Natural killer cell treated with Interleukin-12 subunit alpha and Interleukin-12 subunit beta and Interleukin-15 and Interleukin-18, amount 100 ng/mL, for 72 hours (primary cell): ENCODE measurements at places on chromosomes 13 and 19. TPM values are rescaled to one million over a fixed set of nuclear protein-coding genes. Genes with fewer than 3 reads are reported as not detected.

Gene FCHO1
- 28.6 TPM for total RNA-seq

- peak; percentile 85 for DNase-seq
Observed at GRCh38 chr19:49142866-49143335, 12.3 kb downstream of the HRC start.

Gene C19orf33
- not detected for total RNA-seq

DNA sequence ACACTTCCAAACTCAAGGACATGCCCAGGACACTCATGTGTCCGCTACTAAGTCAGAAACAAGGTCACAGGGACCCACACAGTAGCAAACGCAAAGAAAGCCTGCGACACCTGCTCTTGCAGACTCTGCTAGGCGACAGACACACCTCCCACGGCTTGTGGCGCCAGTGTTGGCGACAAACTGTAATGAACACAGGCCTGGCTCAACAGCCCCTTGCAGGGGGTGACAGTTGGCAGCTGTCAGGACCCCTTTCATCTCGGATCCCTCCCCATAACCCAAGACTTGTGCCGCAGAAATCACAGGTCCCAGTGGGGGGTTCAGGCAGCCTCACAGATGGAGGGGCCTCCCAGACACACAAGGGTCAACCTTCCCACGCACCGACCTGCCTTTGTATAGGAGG lies 364 bp downstream of the CKM start:
- no peak for DNase-seq

- DNase-seq = no peak
Observed at GRCh38 chr19:5253406-5254110, 87.1 kb downstream of the PTPRS start.

Gene ADGRE3
- total RNA-seq = 0.45 TPM

DNA sequence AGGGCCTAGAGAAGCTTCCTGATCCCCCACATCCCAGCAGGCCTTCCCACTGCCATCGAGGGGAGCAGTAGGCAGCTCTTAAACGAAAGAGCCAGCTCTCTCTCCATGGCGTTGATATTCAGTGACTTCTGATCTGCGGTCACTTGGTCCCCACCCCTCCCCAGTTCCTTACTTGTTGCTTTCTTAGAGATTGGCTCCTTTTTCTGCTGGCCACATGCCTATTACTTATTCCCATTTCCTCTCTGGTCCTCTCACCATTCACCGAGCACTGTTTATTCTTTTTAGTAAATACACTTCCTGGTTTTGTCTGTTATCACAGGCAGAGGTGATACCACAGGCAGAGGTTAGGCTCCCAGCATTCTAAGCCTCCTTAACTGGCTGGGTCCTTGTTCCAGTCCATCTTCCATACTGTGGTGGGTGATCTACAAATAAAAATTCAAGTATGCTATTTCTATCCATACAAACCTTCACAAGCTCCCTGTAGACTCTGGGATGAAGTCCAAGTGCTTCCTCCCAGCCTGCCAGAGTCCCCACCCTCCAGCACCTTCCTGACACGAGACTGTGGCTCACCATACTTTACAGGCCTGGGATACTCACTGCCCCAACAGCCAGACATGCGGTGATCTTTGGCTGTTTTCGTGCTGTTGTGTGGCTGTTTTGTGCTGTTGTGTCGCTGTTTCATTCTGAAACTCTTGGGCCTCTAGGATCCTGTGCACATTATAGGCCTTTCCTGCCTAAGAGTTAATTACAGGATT lies 315.9 kb downstream of the ATP8A2 start:
- no peak for DNase-seq

DNA sequence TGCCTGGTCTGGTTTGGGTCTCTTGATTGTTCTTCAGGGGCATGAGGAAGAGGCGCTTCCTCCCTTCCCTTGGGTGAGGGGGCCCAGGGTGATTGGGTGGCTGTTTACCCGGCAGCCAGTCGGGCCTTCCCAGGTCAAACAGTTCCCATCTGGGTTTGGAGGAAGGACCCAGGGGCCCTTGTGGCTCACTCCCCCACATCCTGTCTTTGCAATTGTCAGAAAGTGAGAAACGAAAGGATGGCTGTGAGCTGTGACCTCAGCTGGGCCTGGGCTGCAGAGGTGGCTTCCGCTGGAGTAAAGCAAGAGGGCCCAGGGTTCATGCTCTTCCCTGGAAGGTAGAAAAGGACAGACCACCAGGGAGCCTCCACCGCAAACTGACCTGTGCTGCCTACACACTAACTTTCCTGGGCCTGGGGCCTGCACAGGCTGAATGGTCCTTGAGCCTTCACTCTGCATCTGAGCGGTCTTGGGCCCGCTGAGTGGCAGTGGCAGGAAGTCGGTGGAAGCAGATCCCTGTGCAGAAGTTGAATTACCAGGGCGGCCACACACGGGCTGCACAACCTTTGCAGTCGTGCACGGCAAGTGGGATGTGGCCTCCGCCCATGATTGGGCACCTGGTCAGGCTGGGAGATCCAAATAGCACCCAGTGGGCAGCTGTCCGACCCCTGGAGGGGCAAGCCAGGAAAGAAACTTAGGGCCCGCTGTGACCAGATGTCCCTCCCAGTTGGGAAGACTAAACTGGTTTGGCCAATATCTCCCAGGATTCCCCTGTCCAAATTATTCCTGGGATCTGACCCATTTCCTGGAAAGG lies 5.3 kb upstream of the CD79A start:
- DNase-seq = peak; percentile 85

- DNase-seq = no peak
Observed at GRCh38 chr19:45884682-45885555, 1.0 kb downstream of the IRF2BP1 start.

- DNase-seq = no peak
Observed at GRCh38 chr19:44723299-44723951, 24.5 kb downstream of the CEACAM16 start.

- no peak for DNase-seq
Observed at GRCh38 chr13:55761986-55762385, 1378.7 kb upstream of the PRR20A start.

DNA sequence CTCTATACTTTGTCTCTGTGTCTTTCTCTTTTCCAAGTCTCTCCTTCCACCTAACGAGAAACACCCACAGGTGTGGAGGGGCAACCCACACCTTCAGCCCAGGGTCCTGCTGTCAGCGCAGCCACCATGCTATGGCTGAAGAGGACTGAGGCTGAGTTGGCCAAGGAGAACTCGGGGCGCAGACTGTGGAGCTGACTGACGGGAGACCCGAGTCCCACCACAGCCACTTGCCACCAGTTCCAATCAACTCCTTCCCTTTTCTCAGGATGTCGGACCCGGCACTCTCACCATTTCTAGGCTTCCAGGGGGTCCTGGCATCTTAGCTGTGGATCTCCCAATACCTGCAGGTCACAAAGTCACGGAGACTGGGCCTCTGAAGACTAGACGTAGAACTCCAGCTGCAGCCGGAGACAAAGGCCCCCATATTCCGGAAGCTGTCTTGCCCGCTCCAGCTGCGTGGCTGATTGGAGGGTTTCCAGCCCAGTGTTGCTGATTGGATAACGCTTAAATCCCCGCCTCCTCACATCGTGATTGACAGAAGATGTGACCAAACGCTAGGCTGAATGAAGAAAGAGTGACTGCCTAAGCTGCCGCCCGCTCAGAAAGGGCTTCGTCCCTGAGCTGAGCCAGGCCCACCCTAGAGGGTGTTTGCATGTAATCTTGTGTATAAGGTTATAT lies 63.6 kb downstream of the ZNF429 start:
- peak; percentile 94 for DNase-seq

- no peak for DNase-seq
Observed at GRCh38 chr13:48436661-48437288, 23.9 kb upstream of the LPAR6 start.

DNA sequence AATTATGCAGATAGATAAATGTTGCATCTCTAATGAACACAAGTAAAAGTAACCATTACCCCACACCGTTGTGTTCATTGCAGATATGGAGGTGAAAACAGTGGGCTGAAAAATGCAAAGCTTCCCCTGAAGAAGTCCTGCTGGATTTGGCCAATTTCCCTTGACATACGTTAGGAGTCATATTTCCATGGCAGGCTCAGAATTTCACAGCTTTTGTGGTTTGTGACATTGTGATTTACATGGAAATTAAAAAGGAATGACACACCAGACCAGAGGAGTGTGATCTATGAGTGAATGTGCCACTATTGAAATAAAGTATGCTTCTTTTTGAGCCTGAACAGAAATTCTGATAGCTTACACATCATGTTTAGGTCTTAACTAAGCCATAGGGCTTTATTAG lies 221.1 kb upstream of the TMTC4 start:
- DNase-seq = no peak

Gene ALOX5AP
- total RNA-seq = 49.8 TPM

DNA sequence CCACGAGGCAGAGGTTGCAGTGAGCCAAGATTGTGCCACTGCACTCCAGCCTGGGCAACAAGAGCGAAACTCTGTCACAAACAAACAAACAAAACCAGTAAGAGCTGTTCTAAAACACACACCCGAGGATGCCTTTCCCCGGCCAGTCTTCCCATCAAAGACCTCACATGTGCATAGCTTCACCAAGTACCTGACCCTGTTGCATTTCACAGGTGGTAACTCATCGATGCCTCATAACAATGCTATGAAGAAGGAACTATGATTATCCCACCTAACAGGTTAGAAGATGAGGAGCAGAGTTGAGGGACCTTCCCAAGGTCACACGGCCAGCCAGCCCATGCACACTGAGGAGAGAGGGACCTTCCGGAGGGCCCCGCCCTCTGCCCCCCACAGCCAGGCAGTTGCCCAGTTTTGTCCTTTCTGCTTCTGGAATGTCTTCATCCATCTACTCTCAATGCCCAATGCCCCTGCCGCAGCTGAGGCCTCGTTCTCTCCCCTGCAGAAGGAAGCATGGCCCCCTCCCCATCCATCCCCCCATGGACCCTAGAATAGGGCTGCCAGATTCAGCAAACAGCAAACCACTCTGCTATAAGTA lies 16.8 kb upstream of the LENG8 start:
- DNase-seq = no peak

- DNase-seq = no peak
Observed at GRCh38 chr13:49655906-49656305, 27.6 kb downstream of the ARL11 start.

Gene CKM
- not detected for total RNA-seq

DNA sequence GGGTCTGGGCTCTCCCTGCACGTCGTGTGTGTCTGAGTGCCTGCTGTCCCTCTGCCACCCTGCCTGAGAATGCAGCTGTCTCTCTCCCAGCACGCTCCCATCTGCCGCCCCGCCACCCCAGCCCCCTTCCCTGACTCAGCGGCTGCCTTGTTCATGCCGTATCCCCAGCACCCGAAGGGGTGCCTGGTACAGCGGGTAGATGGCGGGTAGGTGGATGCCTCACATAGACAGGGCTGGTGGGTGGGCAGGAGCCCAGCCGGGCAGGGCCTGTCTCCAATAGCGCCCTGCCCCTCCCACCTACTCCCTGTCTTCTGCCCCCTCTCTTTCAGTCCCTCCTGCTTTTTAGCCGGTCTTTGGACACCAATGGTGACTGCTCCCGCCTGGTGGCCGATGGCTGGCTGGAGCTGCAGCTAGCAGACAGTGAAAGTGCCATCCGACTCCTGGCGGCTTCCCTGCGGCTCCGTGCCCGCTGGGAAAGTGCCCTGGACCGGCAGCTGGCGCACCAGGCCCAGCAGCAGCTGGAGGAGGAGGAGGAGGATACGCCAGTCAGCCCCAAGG lies 30.3 kb downstream of the DHX34 start:
- DNase-seq = no peak

GRCh38 chr13:113220877-113221276 lies 11.5 kb downstream of the CUL4A start:
- DNase-seq = no peak

Gene IL4I1
- total RNA-seq = 2.4 TPM

Gene SERTM1
- not detected for total RNA-seq

Gene TTC9B
- total RNA-seq = not detected

DNA sequence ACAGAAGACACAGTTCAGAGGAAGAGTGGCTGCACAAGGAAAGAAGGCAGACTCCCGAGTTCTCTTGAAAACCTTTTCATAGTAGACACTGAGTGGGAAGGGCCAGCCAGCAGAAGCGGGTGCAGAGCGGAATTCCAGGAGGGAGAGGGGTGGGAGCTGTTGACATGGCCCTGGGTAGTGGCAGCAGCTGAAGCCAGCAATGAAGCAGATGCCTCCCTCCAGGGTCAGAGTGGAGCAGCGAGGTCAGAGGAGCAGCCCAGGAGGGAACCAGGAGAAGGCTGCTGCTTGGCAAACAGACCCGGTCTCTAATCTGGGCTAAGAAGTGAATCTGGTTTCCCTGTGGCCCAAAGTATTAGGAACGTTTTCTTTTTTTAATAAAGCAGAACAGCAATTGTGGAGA lies 73.9 kb upstream of the SPATA13 start:
- no peak for DNase-seq

DNA sequence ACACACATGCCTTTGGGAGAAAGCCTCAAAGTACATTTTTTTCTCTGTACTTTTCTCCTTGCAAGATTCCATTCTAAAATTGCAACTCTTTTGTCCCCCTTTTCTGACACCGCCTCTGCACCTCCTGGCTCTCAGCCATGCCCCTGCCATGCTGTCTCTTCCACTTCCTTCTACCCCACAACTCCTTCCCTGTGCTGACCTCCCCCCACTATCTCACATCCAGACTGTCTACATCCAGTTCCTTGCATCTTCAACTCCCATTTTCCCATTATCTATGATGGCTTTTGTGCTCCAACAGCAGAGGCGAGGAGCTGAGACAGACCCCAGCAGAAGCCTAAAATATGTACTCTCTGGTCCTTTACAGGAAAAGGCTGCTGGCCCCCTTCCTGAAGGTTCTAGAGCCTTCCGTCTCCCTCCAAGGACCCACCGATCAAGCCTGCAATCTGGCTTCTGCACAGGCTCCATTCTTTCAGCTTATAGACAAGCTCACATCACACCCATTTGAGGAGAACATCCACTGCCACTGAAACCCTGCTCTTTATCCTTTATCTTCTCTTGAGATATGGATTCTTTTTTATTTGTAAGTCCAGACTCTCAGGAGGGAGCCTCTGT lies 50.2 kb downstream of the RFX2 start:
- no peak for DNase-seq

DNA sequence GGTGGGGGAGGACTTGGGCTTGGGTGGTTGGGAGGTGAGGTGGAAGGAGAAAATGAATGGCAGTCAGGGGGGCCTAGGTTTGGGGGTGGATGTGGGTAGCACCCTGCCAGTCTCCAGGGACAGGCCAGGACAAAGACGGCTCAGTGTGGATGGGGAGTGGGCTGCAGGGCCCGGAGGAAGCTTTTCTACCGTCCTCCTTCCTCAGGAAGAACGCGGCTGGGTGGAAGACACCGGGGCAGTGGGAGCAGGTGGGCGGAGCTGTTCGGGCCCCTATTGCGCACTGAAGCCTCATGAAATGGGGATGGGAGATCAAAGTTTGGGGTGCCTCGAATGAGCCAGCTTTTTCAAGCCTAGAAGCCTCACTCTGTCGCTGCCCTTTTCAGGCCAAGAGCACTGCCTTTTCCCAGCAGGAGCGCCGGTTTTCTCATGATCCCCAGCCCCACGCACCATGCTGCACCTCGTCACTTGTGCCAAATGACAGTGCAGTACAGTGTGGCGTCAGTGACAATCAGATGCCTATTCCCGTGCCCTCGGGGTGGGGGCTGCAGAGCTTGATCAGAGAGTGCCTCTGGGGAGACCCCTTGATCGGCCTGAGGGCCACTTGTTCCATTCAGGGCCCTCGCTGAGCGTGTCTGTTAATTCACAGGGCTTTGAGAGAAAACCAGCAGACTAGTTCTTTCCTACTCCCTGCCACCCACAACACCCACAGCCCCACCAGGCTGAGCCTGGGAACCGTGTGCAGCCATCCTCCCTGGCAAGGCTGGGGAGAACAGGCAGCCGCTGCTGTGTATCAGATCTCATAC lies 1.5 kb downstream of the CALM3 start:
- DNase-seq = no peak
